ENCODE measurements at places on chromosomes 11 and 22.

GRCh38 chr11:119619665-119620064, 109.3 kb downstream of the NECTIN1 start:
- no peak for DNase-seq

- no peak for DNase-seq
Measured at GRCh38 chr22:17237038-17237668, 17.9 kb upstream of the ADA2 start.

DNA sequence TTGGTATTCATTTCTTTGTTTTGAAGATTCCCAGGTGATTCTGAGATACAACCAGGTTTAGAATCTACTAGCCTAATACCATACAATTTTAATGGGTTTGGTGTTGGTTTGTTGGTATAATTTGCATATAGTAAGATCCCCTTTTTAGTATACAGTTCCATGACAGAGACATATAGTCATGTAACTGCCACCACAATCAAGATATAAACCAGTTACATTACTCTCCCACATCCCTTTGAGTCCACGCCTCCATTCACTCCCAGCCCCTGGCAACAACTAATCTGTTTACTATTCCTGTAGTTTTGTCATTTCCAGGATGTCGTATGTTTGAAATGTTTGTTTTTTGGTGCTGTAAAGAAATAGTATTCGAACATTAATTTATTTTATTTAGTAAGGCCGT, 4.3 kb downstream of the ASRGL1 start:
- DNase-seq: no peak

DNA sequence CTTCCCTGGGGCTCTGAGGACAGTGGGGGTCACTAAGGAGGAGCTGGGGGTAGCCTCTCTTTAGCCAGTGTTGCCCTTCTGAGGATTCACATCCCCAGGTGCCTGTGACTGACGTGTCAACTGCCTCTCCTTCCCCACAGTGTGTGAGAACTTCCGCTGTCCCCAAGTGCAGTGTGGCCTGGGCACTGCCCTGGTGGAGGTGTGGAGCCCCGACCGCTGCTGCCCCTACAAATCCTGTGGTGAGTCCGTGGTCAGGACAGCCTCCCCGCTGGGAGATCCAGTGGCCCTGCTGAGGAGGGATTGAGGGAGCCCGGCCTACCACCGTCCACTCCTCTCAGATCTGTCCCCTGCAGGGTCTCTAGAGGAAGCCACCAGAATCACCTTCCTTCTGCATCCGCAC, 81.1 kb upstream of the MYOD1 start:
- DNase-seq: no peak

DNA sequence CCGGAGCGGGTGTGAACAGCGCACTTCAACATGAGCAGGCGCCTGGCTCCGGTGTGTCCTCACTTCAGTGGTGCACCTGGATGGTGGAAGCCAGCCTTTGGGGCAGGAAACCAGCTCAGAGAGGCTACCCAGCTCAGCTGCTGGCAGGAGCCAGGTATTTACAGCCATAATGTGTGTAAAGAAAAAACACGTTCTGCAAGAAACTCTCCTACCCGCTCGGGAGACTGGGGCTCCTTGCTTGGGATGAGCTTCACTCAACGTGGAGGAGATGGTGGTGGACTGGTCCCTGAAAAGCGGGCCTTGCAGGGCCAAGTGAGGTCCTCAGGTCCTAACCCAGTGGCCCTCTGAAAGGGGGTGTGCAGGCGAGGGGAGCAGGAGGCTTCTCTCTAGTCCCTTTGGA, 7.5 kb downstream of the MCAM start:
- no peak for DNase-seq

DNA sequence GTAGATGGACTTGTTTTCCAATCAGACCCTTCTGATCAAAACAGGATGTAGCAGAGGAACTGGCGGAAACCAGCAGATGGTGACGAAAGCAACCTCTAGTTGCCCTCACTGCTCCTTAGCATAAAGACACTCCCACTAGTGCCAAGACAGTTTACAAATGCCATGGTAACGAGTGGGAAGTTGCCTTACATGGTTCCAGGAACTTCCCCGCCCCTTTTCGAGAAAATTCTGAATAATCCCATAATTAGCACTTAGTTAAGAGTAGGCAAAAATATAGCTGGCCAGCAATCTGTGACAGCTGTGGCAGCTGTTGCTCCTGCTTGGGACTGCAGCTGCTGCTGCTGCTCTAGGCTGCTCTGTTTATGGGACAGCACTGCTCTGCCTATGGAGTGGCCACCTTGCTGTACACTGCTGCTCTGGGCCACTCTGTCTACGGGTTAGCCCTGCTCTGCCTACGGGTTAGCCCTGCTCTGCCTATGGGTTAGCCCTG, 33.4 kb upstream of the SORL1 start:
- no peak for DNase-seq

DNA sequence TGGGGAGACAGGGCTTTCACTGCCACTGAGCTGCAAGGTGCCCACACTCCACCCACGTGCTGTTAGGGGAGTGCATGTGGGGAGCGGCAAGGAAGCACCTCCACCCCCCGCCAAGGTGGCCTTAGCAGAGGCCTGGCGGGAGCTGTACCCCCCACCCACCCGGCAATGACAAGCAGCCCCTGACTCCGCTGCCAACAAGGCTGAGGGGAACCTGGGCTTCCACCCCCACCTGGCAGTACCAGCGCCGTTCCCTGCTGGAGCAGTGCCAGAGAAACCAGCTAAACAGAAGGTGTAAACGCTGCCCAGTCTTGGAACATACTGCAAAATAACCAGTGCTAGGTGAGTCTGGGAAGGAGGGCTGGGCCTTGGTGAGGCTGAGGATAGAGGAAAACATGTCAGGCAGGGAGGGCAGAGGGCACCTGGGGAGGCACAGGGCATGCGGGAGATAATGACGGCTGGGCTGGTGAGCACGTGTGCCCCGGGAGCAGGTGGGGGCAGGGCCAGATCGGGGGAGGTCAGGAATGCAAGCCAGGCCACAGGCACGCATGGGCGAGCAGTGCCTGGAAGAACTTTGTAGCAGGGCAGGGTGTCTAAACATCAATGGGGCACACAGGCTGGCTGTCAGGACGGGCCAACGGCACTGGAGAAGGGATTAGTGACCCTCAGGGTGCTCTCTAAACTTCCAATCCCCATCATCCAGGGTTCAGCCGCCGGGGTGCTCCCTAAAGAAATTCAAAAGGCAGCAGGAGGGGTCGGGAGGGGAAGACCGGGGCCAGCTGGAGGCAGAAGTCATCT, 6.6 kb downstream of the CERK start:
- no peak for DNase-seq

DNA sequence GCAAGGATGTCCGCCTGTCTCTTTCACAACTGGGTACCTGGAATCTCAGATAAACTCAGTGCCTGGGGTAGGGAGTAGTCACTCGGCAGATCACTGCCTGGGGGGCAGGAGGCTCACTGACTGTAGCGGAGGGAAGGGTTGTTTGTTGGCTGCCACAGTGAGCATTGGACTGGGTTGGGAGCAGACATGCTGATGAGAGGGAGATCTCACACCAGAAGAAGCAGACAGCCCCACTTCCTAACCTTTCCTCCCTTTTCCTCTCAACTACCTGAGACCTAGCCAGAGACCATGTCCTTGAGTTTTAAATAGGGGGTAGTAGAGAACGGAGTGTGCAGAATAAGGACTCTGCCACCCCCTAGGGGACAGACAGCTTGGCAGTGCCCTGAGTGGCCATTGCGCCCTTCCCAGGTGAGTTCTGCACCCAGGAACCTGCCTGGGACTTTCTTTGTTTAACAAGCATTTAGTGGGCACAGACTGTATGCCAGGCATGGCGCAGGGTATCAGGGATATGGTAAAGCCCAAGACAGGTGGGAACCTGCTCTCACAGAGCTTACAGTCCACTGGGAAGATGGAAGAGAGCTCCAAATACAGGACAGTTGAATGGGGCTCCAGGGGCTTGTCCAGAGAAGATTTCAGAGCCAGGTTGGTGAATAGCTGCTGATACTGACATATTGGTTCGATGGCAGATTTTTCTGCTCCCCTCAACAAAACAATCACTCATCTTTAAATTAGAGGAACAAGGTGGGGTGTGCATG, 115.7 kb upstream of the NNMT start:
- no peak for DNase-seq

DNA sequence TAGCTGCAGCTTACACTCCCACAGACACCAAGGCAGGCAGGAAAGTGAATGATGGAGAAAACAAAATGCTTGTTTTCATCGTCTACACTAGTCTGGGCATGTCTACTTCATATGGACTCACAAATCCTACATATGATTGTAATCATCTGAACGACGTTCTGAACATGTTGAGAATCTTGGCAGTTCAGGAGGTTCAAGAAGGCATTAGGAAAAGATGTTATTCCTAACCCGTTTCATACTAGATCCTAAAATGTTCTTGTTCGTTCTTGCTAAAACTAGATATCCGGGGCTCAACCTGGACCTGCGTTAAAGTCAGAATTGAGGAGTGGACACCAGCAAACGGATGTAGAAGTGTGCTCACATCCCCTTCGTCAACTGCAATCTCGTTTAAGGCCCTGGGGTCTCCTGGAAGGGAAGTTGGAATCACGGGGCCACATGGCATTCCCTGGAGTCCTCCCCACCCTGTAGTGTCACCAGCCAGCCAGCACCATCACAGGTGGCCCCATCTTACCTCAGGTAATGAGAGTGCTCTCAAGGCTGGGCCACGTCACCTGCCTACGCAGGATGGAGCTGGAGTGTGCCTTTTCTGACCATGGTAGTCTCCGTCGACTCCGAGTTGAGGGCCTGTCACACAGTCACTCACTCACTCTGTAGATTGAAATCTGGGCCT, 37.3 kb downstream of the C11orf58 start:
- no peak for DNase-seq

GRCh38 chr11:120945042-120945441, 78.9 kb upstream of the TBCEL start:
- DNase-seq: no peak

DNA sequence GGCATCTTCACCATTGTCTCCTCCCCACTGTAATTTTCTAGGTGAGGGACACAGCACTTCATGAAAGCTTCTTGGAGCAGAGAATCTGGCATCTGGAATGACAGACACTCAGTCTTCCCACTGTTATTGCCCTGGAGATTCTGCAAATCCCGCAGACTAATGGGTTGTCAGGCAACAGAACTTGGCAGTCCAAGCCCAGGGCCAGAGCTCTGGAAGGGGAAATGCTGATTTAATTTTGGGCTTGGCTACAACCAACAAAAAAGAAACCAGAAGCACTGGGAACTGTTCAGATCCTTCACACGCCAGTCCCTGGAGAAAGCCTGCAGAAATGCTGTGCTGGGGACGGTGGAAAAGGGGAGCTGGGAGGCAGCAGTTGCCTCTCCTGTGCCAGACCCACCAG, 71.5 kb upstream of the BID start:
- no peak for DNase-seq

DNA sequence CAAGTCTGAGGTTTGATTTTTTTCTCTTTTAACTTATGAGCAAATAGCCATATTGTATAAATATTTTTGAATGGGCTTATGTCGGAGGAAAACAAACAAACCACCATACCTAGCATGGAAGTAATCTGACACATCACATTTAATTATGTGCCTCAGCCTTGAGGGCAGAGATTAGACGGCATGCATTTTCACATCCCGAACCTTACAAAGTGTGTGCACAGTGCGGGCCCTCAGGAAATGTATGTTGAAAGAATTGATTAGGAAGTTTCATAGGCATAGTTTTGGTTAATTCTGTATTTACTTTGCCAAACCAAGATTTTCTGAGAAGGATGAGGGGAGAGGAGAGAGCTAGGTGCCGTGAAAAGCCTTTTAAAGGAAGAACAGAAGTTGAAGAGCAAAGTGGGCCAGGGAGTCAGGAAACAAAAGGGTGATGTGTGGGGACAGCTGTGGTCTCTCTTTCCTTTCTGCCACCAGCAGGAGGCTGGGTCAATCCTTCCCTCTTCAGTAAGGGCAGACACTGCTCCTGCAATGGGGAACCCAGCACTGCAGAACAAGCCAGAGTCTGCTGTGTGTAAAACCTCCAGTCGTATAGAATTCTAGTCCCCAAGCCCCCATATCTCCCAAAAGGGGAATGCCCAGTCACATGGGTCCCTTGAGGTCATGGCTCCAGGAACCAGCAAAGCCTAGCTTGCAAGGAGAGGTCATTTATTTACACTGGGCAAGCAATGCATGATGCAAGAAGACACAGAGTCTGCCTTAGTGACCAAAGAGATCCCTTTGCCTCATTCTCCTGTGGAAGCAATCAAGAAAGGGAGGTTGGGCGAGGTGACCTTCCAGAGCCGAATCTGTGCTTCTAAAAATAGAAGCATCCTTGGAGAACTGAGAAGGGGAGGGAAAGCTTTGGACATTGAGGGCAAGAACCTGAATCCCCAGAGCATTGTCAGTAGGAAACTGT, 71.1 kb upstream of the OLFML1 start:
- DNase-seq: no peak

DNA sequence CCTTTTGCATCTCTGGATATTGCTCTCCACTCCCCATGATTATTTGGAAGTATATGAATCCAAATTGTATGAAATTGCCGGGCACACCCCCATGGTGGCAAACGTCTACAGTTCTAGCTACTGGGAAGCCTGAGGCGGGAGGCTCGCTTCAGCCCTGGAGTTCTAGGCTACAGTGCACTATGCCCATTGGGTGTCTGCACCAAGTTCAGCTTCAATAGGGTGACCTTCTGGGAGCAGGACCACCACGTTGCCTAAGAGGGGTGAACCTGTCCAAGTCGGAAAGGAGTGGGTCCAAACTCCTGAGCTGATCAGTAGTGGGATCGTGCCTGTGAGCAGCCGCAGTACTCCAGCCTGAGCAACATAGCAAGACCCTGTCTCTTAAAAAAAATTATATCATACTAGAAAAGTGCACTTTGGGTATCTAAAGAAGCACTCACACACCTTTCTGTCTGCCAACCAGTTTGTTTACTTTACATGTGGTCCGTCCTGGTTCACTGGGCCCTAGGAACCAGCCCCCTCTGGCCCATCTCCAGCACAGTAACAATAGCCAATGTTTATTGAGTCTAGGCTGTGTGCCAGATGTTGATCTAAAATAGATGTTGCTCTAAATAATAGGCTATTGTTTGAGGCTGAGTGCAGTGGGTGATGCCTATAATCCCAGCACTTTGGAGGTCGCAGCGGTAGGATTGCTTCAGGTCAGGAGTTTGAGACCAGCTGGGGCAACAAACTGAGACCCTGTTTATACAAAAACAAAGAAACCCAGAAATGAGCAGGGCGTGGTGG, 16.4 kb upstream of the KAT5 start:
- DNase-seq: no peak

DNA sequence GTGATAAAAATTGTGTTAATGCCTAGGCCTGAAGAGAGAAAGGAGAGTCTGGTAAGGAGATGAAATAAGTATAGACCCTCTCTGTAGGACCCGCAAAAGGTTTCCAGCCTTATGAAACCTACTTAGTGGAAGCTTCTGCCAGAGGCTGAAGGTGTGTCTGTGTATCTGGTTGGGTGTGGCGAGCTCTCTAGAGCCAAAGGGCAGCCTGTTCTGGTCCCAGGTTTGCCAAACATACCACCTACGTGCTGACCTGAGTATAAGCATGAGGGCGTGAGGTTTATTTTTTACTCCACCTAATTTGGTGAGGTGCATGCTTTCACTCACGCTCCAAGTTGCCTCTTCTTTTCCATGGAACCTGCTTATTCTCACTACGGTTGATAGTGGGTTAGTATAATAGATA, 5.6 kb downstream of the CSTPP1 start:
- DNase-seq: no peak

- no peak for DNase-seq
Measured at GRCh38 chr11:80086496-80087055, 645.7 kb upstream of the TENM4 start.

Data from activated T-cell treated with anti-CD3 and anti-CD28 coated beads, Interleukin-2, amount 50 U/mL, for 48 hours (primary cell).